T-helper 1 cell (primary cell): ENCODE measurements at places on chromosomes 7 and 10.

GRCh38 chr7:42673951-42674350, 237.9 kb downstream of the C7orf25 start:
- DNase-seq = no peak

DNA sequence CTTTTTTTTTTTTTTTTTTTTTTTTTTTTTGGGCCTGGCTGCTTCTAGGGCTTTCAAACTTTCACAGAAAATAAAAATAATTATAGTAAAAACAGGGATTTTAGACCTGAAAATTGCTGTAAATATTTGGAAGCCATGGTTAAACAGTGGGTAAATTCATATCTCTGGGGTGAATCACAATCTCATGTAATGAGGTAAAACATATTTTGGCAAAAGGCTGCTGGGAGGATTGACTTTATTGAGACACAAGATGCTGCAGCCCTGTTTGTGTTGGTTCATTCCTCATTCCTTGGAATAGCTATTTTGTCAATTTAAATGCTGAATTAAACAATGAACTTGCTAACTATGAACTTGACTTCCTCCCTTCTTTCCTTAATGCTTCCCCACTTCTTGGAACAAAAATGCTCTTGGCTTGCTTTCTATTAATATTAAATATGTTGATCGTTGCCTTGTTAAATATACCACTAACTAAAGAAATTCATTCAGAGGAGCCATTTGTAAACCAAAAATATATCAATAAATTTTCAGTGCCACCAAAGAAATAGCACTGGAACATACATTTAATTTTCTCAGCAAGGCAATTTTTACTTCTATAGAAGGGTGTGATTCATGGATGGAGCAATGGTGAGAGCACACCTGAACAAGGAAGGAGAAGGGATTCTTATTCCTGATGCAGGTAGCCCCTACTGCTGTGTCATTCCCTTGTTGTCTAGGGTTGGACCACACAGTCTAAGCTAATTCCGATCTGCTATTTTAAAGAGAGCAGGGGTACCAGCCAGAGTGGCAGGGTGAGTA, 24.6 kb downstream of the AGK start:
- no peak for DNase-seq

GRCh38 chr7:28787106-28787505, 171.0 kb downstream of the TRIL start:
- DNase-seq = no peak

DNA sequence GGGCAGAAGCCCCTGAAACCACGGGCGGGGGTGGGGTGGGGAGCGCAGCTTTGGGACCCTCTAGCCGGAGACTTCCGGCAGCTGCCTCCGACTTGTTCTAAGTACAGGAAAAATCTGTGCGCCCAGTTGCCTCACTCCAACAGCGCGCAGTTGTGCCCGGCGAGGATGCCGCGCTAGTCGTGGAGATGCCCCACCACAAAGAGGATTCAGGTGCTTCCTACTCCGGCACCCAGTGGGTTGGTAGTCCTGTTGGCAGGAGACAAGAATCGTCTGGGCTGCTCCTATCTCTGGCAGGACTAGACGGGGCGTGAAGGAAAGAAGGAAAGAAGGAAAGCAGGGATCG, 465 bp upstream of the NPY start:
- DNase-seq = no peak

DNA sequence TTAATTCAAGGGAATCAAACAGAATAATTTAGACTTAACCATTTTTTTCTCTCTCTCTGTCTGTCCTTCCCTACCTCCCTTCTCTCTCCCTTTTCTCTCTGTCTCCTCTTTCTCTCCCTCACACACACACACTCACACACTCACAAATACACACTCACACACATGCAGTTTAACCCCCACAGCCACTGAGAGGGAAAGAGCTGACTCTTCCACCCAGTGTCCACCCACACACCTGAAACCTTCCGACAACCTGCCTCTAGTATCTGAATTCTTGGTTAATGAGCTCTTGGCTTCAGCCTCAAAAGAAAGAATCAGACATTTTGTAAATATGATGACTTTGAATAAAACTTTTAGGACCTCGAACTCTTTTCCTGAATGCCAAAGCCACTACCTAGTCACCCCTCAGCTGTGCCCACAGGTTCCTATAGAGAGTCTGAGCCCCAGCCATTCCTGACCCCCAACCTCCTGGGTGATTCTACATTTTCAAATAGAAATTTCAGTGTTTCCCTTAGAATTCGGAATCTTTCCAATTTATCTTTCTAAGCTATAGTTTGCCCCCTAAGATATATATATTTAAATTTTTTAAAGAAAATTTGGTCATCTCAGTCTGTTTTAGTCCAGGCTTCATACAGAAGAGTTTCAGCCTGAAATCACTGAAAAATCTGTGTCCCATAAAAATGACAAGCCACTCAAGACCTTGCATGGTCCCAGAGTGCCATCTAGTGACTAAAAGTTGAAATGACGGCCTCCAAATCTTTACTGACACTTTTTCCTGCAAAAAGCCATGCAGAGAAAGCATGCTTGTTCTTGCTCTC, 202.8 kb downstream of the IPMK start:
- DNase-seq = no peak

GRCh38 chr10:68957284-68957615, 1.3 kb downstream of the DDX21 start:
- DNase-seq = no peak

DNA sequence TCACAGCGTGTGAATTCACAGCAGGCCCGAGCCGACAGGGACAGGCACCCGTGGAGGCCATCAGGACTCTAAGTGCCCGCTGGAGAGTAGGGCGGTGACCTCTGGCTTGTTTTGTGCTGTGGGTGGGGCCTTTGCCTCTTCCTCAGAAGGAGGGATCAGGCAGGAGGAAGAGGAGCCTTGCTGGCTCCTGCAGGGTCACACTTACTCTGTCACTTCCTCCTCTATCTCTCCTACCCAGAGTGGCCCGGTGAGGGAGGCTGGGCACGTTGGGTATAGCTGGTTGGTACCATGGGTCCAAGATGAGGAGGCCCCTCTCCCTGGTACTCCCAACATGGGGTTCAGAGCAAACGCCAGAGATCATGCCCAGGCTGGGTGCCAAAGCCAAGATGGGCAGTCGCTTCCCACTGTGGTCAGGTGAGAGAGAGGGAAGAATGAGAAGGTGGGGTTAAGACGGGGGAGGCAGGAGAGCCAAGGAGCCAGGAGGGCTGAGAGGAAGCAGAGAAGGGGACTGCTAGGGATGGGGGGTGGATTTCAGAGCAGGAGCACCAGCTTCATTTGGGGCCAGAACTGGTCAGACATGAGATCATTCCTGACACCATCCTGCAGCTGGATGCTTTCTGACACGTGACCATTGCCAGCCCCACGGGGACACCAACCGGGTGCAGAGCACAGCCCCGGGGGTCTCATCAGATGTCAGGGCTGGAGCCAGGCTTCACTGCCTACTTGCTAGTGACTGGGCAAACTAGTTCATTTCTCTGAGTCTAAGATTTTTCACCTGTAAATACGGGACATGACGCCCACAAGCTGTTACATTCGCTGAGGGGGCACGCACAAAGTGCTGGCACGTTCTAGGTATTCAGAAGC, 54.8 kb upstream of the CACUL1 start:
- no peak for DNase-seq

DNA sequence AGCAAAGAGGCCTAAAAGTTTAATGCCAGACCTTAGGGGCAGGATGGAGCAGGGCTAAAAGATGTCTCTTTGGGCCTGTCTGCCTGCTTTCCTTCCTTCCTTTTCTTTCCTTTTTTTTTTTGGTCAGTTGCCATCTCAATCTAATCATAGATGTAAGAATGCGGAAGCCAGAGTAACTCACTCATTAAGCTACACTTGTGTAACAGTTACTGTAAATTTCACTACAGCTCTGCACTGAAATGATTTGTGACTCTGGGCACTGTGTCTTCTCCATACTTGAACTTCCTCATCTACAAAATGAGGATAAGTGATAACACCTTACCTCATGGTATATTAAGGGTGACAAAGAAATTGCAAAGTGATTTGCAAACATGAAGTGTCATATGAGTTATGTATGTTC, 75.5 kb upstream of the AGK start:
- no peak for DNase-seq

- no peak for DNase-seq
Observed at GRCh38 chr10:79148452-79149344, 79.9 kb downstream of the ZMIZ1 start.

DNA sequence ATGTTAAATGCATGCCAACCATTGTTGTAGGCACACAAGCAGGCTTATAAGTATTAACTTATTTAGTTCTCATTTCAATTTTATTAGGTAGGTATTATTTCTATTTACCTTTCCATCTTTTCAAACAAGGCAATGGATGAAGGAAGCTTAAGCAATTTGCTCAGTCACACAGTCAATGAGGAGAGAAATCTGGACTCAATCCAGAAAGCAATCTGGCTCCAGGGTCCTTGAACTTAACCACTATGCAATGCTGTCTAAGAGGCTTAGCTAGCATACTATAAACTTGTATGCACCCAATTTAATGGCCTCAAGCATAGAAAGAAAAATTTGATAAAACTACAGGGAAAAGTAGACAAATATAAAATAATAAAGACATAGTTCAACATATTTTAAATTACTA, 88.6 kb downstream of the VWDE start:
- no peak for DNase-seq

- DNase-seq = no peak
Observed at GRCh38 chr10:70363292-70363691, 19.1 kb downstream of the LRRC20 start.

GRCh38 chr10:91462423-91462822, 52.3 kb downstream of the HECTD2 start:
- no peak for DNase-seq

DNA sequence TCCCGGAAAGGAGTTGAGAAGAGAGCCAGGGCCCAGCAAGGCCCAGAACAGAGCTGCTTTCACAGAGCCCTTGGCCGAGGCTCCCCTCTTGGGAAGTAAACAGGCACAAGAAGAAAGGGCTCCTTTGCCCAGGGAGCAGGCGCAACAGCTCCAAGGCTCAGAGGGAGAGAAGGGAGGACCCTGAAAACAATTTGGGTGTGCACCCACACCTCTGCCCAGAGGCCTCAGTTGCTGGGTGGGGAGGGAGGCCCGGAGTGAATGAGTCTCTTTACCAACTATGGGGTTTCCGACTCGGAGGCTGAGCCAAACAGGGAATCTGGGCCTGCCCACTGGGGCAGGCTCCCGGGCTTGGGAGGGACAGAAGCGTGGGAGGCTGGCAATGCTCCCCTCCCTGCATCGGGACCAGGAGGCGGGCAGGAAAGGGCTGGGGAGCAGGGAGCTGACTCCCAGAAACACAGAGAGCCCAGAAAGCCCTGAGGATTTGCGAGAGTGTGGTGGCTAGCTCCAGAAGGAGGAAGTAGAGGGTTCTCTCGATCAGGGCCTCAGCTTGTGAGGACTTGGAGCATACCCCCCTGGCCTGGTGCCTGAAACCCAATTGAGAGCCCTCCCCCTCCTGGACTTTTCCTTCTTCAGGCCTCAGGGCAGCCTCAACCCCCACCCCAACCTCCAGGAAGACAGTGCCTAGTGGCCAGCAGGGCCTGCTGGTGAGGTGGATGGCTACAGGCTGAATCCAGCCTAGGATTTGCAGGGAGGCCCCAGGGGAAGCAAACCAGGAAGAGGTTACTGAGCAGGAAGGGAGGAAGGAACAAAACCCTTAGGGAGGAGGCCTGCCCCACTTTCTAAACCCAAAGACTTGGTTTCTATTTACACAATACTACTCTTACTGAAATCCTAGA, 6.2 kb downstream of the C10orf105 start:
- DNase-seq = no peak

DNA sequence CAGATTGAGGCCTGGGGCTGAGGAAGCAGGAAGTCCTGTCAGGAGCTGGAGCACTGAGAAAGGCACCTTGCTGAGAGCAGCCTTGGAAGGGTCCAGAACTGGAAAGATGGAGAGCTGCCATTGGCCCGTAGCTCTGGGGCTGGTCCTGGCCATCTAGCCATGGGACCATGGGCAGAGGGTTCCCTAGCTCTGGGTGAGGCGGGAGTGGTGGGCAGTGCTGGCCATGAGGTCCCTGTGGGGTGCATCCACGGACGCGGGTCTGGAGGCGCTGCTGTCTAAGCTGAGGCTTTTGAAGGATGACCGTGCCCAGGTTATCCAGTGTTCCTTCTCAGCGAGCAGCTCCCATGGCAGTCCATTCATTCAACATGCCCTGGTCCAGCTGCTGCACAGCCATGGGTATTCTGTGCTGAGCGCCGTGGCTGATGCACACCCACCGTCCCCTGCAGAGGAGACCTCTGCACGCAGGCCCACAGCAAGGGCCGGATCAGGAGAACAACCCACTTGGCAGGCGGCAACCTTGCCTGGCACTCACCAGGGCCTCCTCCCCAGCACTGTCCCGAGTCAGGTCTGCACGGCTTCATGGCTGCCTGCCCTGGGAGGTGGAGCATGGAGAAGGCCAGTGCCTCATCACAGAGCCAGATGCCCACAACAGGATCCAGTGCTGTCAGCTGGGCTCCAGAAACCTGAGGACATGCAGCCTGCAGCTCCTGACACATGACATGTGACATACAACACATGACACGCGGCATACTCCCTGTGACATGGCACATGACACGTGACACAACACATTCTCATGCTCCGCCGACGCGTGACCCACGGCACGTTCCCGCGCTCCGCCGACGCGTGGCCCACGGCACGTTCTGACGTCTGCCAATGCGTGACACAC, 121.9 kb downstream of the INPP5A start:
- DNase-seq = no peak
